ENCODE measurements at places on chromosomes 6 and 20.

DNA sequence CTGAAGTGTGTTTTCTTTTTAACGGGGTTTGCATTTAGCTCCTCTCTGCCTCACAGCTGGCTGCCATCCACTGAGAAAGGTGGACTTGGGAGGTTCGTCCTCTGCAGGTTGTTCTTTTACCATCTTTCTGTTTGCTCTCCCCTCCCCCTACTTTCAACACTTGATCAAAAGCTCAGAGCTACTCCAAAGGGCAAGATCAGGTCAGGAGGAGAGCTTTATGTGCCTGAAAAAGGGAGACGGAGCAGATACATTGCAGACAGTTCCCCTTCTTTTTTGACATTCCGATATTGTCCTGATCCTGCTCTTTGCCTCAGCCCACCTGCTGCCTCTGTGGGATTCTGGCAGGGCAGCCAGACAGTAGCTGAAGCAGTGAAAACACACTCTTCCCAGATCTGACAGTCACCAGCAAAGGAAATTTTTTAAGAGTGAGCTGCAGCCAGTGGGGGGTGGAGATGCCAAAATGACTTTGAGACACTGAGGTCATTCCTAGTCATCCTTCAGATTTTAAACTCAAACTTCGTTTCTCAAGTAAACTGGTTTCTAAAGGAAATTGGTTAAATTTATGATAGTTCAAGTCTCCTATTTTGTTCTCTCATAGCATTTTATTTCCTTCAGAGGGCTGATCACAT lies 26.5 kb downstream of the SMLR1 start:
- no peak for DNase-seq

DNA sequence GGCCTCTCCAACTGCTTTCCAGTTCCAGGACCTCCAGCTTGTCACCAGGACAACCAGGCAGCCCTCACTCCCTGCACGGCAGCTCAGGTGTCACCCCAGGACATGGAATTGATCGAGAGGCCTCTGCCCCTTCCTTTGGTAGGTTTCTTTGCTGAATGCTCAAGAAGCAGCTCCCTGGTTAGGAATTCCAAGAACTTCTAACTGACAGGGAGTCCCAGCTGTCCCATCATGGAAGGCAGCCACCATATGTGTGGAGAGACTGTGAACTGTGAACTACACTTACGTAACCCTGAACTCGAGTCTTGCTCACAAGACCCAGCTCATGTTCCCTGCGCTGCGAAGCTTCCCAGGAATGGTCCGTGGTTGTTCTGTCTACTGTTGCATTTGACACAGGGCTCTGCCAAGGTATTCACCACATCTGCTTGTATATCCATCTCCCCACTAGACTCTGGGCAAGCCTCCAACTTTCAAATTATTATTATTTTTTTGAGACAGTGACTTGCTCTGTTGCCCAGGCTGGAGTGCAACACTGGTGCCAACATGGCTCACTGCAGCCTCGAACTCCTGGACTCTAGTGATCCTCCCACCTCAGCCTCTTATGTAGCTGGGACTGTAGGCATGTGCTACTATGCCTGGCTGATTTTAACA lies 35.7 kb downstream of the MGME1 start:
- DNase-seq: peak; percentile 42

GRCh38 chr6:150345781-150346180 lies 23.0 kb upstream of the IYD start:
- no peak for DNase-seq

DNA sequence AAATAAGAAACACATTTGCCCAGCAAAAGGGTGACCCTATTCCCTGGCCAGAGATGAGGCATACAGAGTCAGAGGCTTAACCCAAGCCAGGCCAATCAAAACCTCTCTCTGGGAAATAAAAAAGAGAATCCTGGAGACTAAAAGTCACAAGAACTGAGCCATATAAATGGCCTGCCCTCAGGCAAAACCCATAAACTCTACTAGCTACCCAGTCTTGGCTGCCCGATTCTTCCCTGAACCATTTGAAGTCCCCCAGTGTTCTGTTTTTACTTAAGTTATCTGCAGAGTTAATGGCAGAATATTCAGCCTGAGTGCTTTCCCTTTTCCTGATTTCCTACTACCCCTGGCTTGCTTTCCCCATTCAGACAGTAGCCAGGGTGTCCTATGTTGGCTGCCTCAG lies 13.9 kb downstream of the KCNK15 start:
- no peak for DNase-seq

DNA sequence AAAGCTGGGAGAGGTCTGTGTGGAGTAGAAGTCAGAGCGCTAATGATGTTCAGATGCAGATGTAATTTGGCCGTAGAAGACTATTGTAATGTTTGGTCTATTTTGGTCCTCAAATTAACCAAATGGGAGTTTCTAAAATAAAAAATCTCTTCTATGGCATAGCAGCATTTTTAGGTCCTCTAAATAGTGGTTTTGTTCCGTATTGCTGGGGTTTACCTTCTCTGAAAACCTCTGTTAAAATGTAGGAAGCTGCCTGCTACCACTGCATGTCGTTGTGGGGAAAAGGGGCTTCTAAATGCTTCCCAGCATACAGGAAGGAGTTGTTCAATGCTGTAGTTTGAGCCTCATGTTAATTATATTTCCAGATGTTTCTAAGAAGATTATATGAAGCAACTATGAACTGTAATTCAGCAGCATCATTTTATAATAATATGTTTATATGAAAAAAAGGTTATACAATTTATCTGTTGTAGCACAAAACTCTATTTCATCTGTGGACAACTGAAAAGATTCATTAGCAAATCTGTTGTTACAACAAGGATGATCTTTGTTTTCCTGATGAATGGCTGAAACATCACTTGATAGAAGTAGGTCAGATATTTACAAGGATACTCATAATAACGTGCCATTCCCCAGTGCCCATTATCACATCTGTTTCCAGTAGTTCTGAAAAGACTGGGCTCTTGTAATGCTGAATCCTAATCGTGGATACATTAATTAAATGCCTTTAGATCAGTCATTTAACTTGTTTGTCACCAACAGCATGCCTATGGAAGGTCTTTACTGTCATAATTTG lies 256.6 kb downstream of the TBC1D7 start:
- no peak for DNase-seq

GRCh38 chr6:106064142-106064541 lies 22.0 kb upstream of the PRDM1 start:
- no peak for DNase-seq

GRCh38 chr6:16510245-16510644 lies 251.0 kb downstream of the ATXN1 start:
- DNase-seq: no peak

DNA sequence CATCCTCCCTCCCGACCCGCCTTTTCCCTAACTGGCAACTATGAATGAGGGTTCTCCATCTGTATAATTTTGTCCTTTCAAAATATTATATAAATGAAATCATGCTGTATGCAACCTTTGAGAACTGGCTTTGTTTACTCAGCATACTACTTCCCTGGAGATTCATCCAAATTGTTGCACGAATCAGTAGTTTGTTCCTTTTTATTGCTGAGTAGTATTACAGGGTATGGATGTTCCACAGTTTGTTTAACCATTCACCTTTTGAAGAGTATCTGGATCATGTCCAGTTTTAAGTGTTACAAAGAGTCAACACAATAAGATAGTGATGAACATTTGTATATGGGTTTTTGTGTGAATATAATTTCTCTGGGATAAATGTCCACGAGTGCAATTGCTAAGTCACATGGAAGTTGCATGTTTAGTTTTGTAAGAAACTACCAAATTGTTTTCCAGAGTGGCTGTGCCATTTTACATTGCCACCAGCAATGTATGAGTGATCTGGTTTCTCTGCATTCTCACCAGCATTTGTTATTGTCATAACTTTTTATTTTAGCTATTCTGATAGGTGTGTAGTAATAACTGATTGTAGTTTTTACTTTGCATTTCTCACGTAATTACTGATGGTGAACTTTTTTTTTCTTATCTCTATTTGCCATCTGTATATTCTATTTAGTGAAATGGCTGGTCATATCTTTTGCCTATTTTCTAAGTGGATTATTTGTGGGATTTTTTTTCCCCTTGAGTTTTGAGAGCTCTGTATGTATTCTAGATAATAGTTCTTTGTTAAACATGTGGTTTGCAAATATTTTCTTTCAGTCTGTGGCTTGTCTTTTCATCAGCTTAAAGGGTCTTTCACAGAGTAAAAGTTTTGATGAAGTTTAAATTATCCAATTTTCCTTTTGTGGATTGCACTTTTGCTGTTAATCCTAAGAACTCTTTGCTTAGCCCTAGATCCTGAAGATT lies 14.4 kb upstream of the RNF24 start:
- no peak for DNase-seq

DNA sequence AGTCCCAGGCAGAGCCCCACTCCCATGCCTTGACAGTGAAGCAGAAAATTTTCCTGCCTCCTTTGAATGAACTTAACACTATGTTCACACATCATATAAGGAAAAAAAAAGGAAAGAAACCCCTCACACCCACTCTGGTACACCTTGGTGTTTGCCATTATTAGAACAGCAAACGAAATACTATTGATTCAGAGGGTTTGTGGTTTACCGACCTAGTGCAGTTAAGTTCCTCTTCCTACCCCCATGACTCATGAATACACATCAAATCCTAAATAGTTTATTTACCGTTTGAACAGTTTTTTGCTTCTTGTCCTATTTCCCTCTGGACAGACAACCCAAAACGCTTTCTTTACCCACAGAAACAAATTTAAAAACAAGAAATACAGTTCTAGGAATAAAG lies 237.7 kb downstream of the FOXA2 start:
- no peak for DNase-seq

GRCh38 chr6:130309028-130309427 lies 56.8 kb upstream of the TMEM200A start:
- DNase-seq: no peak

- no peak for DNase-seq
Observed at GRCh38 chr6:11023032-11023431, 21.1 kb downstream of the ELOVL2 start.

DNA sequence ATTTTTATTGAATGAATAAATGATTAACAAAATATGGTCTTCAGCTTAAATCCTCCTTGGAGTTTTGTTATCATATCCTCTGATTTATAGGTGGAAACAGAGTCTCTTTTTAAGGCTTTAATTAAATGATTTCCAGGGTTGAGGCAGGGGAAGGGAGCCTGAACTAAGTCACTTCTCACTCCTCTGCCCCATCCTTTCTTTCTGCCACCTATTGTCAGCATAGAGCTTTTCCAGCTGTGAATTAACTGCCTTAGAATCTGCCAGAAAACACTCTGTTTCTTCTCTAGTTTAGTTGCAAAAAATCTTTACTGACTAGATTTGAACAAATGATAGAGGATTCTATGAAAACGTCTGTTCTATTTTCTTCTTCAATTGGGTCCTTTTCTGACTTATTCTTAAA lies 9.8 kb downstream of the OGFRL1 start:
- no peak for DNase-seq

DNA sequence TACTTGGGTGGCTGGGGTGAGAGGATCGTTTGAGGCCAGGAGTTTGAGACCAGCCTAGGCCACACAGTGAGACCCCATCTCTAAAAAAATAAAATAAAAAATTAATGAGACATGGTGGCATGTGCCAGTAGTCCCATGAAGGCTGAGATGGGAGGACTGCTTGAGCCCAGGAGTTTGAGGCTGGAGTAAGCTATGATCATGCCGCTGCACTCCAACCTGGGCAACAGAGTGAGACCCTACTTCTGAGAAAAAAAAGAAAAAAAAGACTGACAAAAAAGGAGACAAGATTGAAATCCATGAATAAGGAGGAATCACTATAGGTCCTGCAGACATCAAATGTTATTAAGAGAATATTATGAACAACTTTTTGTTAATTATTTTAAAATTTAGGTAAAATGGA lies 23.7 kb upstream of the BPHL start:
- DNase-seq: no peak

- DNase-seq: no peak
Observed at GRCh38 chr6:7992002-7992815, 72.0 kb downstream of the BLOC1S5 start.

GRCh38 chr6:131640576-131640975 lies 3.5 kb downstream of the ENPP3 start:
- DNase-seq: no peak

DNA sequence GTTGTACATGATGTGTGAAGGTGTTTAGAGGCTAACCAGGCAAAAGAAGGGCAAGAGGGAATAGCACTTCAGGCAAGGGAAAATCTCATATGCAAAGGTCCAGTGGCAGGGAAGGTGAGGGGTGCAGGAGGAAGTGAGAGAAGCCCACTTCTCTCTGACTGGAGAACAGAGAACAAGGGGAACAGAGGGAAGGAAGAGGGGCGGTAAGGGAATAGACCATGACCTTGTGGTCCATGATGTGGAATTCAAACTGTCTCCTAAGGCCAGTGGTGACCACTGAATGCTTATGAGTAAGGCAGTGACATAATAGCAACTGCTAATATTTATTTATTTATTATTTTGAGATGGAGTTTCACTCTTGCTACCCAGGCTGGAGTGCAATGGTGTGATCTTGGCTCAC lies 20.6 kb upstream of the SLC9A8 start:
- no peak for DNase-seq

GRCh38 chr6:34425132-34425497 lies 754 bp downstream of the RPS10 start:
- no peak for DNase-seq

- DNase-seq: no peak
Observed at GRCh38 chr6:117498159-117498558, 15.7 kb downstream of the DCBLD1 start.

All from left hindlimb (tissue), 1 donor.